T follicular helper cell (primary cell): ENCODE measurements at places on chromosomes 6 and 20.
A peak's percentile ranks its signal among the peaks of the same experiment; 100 is the strongest.

DNA sequence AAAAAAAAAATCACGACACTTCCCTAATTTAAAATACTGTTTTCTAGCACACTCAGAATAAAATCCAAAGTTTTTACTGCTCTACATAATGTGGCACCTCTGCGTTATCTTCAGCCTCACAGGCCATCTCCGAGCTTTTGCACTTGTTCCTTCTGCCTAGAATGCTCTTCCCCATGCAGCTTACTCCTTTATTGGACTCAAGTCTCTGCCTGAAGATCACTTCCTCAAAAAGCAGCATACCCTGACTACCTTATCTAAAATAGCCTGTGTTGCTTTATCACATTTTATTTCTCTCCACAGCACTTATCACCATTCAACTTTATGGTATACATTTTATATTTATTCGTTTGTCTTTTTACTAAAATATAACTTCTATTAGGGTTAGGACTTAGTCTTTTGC, 2.3 kb downstream of the ZNF322 start:
- no peak for DNase-seq

- DNase-seq, result no peak
Observed at GRCh38 chr6:165365371-165365770, 56.0 kb upstream of the C6orf118 start.

GRCh38 chr20:3744806-3745685, 12.6 kb downstream of the HSPA12B start:
- peak; percentile 74 for DNase-seq

GRCh38 chr6:119328254-119328653, 21.3 kb downstream of the MAN1A1 start:
- DNase-seq, result no peak

GRCh38 chr6:25389471-25389870, 110.3 kb downstream of the CARMIL1 start:
- no peak for DNase-seq

DNA sequence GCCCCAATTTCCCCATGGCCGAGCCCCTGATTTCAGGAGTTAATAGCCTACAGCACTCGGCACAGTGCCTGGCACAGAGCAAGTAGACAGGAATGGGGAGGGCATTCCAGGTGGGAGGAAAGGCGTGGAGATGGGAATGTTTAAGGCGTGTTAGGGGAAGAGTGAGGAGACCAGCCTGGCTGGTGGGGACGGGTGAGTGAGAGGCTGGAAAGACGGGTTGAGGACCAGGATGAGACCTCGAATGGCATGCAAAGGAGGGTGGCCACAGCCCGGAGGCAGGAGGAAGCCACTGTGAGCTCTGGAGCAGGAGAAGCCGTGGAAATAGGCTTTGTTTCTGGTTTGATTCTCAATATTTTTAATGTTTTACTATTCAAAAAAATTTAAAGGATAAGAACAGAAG, 49.5 kb downstream of the CEBPB start:
- no peak for DNase-seq

- no peak for DNase-seq
Observed at GRCh38 chr6:161138543-161139303, 135.1 kb downstream of the AGPAT4 start.

- no peak for DNase-seq
Observed at GRCh38 chr6:149503276-149503675, 18.5 kb upstream of the ZC3H12D start.

- no peak for DNase-seq
Observed at GRCh38 chr20:63151554-63152321, 64.2 kb downstream of the YTHDF1 start.

GRCh38 chr20:9344083-9344920, 170.1 kb upstream of the LAMP5 start:
- DNase-seq, result no peak

GRCh38 chr6:44126320-44127149, 717 bp downstream of the MRPL14 start:
- DNase-seq, result peak; percentile 45

DNA sequence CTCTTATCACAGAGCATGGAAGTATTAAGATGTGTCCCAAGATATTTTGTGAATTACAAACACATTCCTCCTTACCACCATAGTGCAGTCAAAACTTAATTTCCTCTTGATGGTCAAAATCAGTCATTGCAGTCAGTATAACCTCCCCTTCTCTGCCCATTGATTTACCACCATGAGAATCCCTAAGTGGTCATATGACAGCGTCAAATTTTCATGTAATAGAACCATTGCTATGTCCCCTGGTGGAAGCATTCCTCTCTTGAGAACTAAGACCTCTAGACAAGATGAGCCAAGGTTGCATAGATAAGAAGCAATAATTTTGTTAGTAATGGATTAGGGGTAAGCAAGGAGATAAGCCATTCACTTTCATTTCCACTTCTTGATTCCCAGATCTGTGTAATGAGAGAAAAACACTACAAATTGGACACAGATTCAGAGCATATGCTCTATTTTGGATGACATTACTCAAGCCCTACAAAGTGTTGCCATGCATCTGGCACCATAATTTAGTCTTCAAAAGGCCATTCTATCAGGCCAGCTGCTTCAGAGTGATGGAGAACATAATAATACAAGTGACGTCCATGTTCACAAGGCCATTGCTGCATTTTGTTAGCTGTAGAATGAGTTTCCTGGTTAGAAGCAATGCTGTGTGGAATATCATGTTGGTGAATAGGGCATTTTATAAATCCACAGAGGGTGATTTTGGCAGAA, 49.6 kb upstream of the PDE7B start:
- DNase-seq, result no peak

- DNase-seq, result no peak
Observed at GRCh38 chr20:54292185-54292584, 84.3 kb downstream of the PFDN4 start.

GRCh38 chr20:51125780-51126179, 102.9 kb upstream of the KCNG1 start:
- no peak for DNase-seq

DNA sequence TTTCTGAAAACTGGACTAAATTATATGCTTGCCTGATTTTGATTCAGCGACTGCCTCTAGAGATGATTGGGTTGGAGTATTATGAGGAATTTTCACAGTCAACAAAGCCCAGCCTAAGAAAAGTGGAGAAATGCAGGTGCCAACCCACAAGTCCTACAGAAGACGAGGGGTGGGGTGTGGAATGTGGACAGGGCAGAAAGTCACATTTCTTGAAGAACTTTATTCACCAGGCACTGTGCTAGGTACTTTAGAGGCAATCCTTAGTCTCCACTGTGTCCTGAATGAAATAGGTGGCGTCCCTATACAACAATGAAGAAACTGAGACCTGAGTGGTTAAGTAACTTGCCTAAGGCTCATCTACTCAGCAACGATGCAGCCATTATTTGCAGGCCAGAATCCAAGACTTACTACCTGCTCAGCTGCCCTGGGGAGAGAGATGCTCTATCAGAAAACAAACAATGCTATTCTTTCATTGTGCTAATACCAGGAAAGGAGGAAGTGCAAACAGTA, 106.3 kb downstream of the RNF144B start:
- no peak for DNase-seq

GRCh38 chr6:87945181-87945580, 102.5 kb upstream of the SPACA1 start:
- DNase-seq, result no peak

DNA sequence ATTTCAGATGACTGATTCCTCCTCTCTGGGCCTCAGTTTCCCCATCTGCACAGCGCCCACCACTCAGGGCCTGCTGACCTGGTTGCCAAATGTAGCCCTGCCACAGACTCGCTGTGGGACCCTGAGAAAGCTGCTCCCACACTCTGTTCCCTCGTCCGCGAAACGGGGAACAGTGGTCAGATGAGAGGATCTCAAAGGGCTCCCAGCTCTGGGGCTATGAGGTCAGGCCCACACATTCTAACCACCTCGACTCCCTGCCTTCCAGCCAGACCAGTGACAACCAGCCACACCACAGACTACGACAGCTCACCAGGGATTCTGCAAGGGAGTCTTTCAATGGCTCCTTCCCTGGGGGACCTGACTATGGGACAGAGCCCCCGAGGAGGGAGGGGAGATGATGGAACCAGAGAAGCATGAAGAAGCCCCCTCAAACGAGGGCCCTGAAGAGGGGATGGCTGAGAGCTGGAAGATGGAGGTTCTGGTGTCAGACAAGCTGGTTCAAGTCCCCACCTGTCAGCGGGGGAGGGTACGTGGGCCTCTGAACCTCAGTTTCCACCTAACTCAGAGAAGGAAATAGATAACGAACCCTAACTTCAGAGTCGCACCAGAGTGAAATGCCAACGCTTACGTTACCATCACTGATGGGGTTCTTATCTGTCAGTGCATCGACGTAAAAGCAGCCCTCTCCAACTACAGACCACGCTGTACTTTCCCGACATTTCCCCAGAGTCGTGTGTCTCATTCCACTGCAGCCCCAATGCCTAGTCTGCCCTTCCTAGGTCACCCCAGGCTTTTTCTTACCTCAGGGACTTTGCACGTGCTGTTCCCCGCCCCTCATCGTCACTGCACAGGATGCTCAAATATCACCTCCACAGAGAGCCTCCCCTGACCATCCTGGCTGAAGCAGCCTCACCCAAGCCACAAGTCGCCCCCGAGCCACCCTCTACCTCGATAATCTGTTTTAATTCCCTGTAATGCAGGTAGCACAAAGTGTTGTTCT, 60.5 kb downstream of the PREX1 start:
- DNase-seq, result no peak

- no peak for DNase-seq
Observed at GRCh38 chr6:138559143-138559542, 59.8 kb upstream of the NHSL1 start.

GRCh38 chr20:40536808-40537207, 152.2 kb downstream of the MAFB start:
- DNase-seq, result no peak

GRCh38 chr20:25021336-25021735, 28.8 kb upstream of the APMAP start:
- DNase-seq, result no peak

DNA sequence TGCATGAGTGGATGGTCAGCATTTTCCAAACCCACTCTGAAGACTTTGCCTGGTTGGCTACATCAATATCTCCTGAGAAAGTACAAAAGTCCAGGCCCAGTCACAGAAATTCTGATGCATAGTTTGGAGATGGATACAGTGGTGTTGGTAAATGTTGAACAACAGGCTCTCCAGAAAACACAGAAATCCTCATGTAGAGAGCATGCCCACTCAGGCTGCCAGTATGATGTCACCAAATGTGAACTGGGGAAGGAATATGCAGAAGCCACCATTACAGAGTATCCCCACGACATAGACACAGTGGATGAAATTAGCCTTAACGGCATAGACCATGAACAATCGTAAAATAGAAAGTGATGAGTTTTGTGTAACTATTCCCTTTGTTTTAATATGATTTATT, 97.1 kb upstream of the NXT1 start:
- no peak for DNase-seq

- no peak for DNase-seq
Observed at GRCh38 chr20:24651171-24651975, 181.9 kb downstream of the SYNDIG1 start.

DNA sequence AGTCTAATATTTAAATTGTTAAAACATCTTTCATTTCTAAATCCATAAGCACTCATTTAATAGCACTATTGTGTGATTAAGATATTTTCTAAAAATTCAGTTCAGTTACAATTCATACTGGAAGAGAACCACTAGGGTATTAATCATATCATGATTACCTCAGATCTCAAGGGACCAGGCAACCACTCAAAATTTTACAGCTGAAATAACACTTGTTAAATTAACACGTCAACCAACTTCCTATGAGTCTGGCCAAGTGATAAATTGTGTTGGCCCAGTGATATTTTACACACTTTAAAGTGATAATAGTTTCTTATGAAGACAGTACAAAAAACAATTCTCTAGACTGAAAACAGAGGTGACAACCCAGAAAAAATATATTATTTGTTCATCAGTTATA, 869.0 kb upstream of the ADGRB3 start:
- DNase-seq, result no peak

DNA sequence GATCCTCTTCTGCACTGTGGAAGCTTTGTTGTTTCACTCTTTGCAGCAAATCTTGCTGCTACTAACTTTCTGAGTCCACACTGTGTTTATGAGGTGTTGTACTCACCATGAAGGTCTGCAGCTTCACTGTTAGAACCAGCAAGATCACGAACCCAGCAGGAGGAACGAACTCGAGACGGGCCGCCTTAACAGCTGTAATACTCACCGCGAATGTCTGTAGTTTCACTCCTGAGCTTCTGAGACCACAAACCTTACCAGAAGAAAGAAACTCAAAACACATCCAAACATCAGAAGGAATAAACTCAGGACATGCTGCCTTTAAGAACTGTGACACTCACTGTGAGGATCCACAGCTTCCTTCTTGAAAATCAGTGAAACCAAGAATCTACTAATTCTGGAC, 48.1 kb upstream of the MBOAT1 start:
- DNase-seq, result no peak

- peak; percentile 29 for DNase-seq
Observed at GRCh38 chr6:134636186-134636799, 313.6 kb downstream of the ALDH8A1 start.

DNA sequence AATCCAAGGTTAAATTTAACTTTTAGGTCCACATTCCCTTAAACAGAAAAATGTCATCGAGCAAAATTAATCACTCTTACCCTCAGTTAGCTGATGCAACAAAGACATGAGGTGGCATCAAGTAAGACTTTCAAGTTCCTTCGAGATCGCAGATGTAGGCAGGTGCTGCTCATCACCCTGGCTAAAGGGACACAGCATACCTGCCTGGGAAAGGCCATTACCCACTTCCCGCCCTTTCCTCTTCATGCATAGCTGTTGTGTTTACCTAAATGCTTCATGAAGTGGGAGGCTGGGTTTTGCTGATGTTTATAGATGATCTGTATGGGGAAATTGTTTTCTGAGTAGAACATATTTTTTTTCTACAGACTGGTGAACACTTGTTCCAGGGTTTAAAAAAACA, 67.7 kb downstream of the GFRA4 start:
- no peak for DNase-seq

- DNase-seq, result no peak
Observed at GRCh38 chr20:50343490-50344179, 153.0 kb downstream of the CEBPB start.

DNA sequence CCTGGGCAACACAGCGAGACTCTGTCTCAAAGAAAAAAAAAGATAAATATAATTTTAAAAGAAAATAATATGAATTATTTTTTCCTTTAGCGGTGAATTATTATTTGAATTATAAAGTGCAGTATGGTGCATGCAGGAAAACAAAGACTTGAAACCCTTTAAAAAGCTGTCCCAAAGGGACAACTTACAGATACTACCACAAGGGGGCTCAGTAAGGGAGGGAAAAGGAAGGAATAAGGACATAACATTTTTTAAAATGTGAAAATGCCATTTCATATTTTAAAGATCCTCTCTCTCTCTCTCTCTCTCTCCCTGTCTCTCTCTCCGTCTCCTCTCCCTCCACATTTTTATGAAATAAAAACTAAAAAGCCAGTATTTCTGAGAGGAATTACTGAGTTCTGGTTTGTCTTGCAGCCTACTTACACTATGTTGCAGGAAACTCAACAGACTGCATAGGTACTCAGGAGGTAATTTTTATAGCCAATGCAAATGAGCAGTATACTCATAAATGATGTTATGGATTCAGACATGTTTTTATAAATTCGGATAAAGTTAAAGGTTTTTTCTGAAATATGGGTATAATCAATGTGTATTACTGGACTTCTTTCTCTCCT, 455.0 kb upstream of the GJE1 start:
- no peak for DNase-seq

- DNase-seq, result no peak
Observed at GRCh38 chr6:169812257-169812644, 60.8 kb downstream of the ERMARD start.
